CMK (cell line): ENCODE measurements at places on chromosomes 5 and 9.

DNA sequence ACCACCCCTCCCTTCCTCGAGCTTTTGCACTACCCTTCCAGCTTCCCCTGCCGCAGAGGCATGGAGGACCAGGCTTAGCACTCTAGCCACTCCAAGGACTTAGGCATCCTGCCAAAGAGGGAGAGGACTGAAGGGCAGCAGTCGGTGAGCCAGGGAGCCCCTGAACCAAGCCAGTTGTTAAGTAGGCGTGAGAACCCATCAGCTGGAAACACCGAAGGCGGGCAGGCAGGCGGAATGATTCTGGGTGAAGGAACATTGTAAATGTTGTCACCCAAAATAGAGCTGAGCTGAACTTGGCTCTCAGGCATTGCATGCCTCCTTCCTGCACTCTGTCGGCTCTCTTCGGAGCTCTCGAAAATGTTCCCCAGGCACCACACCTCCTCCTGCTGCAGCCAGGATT, 42.8 kb downstream of the NRG2 start:
- DNase-seq = no peak

DNA sequence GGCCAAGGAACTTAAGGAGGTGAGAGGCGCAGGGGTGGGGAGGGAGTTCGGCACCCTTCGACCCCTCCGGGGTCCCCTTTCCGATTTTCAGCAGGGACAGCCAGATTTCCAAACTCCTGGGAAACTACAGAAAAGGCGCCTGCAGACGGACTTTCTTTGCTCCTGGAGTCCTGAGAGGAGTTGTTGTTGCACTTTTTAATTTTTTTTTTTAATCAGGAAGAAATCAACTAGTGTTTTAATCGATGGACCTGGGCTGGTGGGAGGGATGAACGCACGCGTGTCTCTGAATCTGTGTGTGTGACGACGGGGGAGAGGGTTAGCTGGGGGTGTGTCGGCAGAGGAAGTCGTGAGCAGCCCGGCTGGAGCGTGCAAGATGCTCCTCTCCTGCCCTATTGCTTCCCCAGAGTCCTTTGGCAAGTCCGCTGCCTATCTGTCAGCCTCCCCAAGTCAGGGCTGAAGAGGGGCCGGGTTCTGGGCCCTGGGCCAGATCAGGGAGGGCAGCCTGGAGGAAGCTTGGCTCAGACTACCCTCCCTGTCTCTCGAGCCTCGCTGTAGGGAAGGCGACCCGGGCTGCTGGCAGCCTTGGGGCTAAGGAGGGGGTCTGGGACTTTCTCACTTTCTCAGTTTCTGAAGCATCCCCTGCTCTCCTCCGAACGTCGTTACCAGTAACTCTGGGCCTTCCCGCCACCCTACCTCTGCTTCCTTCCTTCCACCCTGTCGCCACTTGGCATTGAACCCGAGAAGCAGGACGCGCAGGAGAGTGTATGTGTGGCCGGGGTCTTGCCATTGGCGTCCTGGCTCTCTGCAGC, 731 bp downstream of the PRR16 start:
- DNase-seq = no peak

- DNase-seq = no peak
Observed at GRCh38 chr5:148376198-148376597, 7.6 kb upstream of the FBXO38 start.

DNA sequence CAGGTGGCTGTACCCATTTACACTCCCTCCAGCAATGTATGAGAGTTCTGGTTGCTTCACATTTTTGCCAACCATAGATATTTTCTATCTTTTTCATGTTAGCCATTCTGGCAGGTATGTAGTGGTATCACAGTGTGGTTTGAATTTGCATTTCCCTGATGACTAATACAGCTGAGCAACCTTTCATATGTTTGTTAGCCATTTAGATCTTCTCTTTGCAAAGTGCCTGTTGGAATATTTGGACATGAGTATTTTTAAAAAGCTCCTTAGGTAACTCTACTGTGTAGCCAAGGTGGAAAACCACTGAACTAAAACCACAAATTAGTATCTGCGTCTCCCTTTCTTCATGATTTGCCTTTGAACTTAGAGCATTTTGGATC, 31.9 kb downstream of the IRF1 start:
- no peak for DNase-seq

- no peak for DNase-seq
Observed at GRCh38 chr9:38200431-38200830, 131.4 kb upstream of the SHB start.

- DNase-seq = no peak
Observed at GRCh38 chr5:113218906-113219517, 215.8 kb downstream of the TSSK1B start.

- no peak for DNase-seq
Observed at GRCh38 chr5:176606875-176607274, 3.1 kb downstream of the GPRIN1 start.

- no peak for DNase-seq
Observed at GRCh38 chr5:158519433-158520021, 580.2 kb downstream of the EBF1 start.

- DNase-seq = no peak
Observed at GRCh38 chr5:145483212-145483611, 351.9 kb downstream of the PRELID2 start.

GRCh38 chr5:107979900-107980299, 309.2 kb upstream of the EFNA5 start:
- DNase-seq = no peak

DNA sequence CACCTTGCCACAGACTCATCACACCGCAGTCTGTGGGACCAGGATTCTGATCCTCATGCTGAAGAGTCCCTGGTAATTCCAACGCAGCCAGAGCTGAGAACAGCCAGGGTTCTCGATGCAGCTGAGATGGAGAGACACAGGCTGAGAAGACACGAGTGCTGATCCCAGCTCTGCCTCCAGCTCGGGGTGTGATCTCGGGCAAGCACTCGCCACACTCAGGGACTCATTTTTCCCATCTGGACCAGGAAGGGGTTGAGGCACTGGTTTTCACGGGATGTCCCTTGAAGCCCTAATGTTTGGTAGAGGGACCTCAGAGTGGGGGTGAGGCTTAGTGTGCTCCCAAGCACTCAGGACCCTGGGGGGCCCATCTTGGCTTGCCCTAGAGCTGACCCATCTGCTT, 200.4 kb downstream of the CDK5RAP2 start:
- no peak for DNase-seq

DNA sequence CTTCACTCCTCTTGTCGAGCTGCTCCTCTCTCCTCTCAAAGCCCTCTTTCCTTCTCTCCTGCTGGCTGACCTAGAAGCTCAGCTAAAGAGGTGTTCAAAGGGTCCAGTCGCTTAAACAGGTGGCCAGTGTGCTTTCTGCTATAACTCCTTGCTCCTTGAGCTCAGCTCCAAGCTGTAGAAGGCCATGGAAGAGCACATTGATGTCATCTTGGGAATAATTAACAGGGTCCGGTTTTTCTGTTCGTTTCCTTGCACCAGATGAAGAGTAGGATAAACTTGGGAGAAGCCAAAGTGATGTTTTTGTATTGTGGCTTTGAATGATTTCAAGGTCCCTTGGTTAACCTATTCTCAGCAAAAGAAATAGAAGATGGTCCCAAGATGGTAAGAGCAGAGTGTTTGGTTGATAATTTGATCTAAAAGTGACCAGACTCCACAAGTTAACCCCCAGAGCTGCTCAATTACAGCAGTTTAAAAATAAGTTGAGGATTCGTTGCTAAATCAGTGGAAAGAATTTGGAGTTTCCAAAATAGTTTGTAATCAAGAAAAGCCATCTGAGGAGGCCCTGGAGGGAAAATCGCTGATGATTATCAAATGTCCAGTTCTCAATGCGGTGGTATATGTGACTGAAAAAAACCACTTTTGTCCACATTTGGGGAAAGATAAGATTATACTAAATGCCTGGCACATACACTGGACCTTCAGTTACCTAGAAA, 148.1 kb downstream of the DOCK8 start:
- DNase-seq = no peak

GRCh38 chr9:37311938-37312708, 110.4 kb upstream of the GRHPR start:
- DNase-seq = no peak

GRCh38 chr5:131272307-131272706, 8.5 kb downstream of the CDC42SE2 start:
- DNase-seq = no peak

- no peak for DNase-seq
Observed at GRCh38 chr5:131193106-131193505, 22.4 kb downstream of the LYRM7 start.

DNA sequence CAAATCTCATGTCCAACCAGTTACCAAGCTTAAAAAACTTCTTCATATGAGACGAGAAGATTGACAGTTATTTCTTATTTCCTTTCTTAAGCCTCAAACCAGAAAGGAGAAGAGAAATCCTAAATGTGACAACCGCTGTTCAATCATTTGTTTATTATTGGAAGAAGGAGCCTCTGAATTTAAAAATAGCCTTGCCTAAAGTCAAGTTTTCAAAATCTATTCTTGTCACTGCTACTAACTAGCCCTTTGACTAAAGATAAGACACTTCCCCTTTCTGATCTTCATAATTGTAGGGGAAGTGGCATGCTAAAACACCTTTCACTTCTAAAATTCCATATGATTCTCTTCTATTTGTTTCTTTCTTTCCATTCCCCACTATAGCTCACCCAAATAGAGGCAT, 106.2 kb upstream of the EMB start:
- DNase-seq = no peak

GRCh38 chr5:111635151-111635902, 121.7 kb downstream of the NREP start:
- no peak for DNase-seq

- DNase-seq = no peak
Observed at GRCh38 chr5:143454936-143455516, 51.5 kb upstream of the NR3C1 start.
